ENCODE measurements at places on chromosomes 5 and 9.

DNA sequence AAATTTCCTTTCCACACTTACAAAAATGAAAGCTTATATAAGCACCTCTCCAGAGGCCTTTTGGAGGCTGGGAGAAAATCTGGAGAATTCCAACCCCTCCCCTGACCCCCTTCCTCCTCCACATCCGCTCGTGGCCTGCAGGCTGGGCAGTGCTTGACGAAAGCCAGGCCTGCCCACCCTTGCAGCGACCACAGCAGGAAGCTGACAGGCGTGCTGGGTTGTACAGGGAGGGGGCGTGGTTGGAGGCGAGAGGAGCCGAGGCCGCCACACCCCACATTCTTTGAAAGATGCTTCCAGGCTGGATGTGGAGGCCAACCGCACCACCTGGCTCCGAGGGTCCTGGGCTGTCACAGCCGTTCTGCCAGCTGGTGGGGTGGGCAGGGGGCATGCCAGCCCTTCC, 47.8 kb upstream of the IER5L start:
- no peak for DNase-seq

DNA sequence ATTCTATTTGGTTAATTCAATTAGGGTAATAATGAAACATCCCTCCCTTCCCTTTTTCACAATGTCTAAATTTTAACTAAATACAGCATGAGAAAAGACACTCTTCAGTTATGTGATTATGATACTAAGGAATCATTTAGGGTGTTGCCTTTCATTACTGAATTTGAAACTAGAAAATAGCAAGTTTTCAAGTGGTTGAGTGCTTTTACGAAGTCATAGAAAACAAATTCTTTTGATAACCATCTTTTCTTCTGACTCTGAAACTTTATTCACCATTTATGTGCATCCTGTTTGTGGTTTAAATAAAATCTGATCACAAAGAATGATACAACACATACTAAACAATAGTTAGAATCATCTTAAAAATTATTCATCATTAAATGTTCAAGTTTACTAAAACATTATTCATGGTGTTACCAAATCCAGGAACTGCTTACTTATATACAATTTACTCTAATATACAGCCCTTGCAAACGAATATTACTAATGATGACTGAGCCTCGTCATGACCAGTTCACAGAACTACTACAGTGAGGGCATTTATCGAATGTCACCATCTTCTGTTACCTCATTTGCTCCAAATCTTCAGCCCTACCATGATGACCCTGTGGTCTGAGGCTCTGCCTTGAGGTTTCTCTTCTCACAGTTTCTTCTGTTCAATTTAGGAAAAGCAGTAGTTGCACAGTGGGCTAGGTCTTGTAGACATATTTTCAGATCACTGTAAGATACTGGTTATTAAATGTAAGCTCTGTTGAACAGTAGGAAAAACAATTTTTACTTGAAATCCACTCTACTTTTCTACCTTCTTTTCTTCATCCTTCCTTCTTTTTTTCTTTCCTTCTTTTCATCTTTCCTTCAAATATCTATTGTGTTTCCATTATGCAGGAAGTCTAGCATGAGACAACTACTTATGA, 18.3 kb upstream of the IL9 start:
- no peak for DNase-seq

GRCh38 chr9:79301551-79302391, 270.0 kb upstream of the TLE4 start:
- DNase-seq, result no peak

GRCh38 chr5:39055027-39055767, 19.0 kb downstream of the RICTOR start:
- no peak for DNase-seq

- DNase-seq, result no peak
These were observed 298.9 kb downstream of the CSNK1G3 start for GRCh38 chr5:123810746-123811340.

DNA sequence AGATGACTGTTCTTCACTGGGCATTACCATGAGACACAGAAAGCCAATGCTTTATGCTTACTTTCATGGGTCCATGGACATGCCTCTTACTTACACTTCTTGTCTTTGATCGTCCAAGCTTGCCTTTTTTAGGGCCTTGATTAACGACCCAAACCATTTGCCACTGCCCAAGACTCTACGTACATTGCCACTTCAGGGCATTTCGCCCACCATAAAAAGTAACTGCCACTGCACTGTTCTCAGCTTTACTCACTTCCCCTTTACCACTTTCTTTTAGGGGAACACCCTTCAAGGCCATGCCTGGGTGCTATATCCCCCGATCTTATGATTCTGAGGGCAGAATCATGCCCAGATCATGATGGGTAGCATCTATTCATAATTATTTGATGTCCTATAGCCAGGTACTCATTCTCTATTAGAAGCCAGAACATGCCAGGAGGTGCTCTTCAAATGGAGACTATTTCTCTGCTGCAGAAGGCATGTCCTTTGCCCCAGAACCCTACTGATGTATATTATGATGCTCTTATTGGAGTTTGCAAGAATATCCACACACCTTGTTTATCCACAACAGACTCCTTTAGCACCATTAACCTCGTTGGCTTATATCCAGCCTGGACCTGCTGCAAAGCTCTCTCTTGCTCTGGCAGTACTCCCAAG, 64.1 kb upstream of the RAD23B start:
- no peak for DNase-seq

DNA sequence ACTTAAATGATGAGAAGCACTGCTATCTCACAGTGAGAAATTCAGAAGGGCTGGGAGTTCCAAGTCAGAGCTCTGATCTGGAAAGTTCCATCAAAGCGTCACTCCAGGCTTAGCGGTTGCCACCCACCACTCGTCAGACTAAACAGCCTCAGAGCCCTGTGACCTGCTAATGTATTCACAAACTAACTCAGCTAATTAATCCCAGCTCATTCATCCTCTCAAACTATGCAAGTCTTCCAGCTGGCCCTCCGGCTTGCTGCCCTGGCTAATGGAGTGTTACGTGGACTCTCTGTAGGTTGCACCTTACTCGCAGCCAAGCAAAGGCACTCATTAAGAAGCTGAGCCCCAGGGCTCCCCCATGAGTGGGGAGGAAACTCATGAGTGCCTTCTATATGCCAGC, 82.2 kb upstream of the GABRP start:
- DNase-seq, result no peak

GRCh38 chr5:38845526-38846378, at the start of gene OSMR:
OSMR (plus strand) TSS chr5:38846012; CDS start chr5:38869045, 23,033 bp downstream.
- no peak for DNase-seq

DNA sequence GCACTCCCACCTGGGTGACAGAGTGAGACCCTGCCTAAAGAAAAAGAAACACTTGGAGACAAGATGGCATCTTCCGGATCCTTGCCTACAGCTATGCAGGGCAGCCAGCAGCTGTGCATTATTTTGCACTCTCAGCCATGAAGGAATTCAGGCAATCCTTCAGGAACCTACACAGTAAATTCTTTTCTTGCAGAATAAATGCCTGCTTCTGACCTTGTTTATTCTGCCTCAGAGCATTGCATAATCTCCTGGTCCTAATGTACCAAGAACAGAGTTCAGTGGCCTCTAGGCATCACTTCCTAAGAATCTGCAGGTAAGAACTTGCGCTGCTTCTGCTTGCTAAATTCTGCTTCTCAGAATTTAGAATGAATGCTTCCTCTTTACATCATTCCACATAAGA, 16.8 kb downstream of the GLDC start:
- no peak for DNase-seq
